Erythroblast (primary cell): ENCODE measurements at places on chromosomes 11 and 22.

DNA sequence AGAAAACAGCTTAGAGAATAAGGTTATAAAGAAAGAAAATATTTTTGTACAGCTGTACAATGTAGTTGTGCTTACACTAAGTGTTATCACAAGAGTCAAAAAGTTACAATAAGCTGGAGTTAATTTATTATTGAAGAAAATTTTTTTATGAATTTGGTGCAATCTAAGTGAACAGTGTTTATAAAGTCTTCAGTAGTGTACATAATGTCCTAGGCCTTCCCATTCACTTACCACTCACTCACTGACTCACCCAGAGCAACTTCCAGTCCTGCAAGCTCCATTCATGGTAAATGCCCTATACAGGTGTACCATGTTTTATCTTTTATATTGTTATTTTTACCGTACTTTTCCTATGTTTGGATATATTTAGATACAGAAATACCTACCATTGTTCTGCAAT is 34.7 kb downstream of the GDPD4 start:
- DNase-seq, result no peak

DNA sequence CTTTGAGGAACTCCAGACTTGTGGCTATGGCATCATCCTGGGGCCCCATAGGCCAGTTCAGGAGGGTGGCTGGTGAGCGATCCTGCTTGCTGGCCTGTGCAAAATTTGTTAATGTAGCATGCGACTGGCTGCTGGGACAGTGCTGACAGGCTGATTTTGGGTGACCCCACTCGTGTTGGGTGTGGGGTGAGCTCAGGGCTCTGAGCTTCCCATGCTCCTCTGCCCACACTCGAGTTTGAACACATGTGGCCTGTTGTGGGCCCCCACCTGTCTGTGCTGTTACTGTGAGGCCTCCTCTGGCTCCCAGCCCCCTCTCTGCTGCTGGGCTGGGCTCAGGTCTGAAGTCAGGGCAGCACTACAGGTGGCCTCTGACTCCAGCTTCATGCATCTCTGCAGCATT is 64.4 kb upstream of the MYEOV start:
- DNase-seq, result no peak

DNA sequence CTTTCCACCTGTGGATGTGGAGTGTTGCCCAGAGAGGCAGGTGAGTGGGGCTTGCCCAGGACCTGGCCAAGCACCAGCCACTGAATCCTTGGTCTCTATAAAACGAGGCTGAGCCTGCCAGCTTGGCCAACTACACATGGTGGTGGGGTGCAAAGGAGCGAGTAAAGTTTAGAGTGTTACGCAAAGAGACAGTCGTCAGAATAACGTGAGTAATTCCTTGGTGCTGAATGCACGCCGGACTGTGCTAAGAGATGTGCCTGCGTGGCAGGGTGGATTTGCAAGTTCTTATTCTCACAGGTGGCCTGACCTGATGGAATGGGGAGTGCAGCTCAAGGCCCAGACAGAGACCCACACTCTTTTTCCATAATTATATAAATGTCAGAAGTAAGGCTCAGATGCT is 88.6 kb upstream of the B3GAT1 start:
- no peak for DNase-seq

GRCh38 chr11:12706545-12707499 is 32.6 kb downstream of the TEAD1 start:
- peak; percentile 73 for DNase-seq

DNA sequence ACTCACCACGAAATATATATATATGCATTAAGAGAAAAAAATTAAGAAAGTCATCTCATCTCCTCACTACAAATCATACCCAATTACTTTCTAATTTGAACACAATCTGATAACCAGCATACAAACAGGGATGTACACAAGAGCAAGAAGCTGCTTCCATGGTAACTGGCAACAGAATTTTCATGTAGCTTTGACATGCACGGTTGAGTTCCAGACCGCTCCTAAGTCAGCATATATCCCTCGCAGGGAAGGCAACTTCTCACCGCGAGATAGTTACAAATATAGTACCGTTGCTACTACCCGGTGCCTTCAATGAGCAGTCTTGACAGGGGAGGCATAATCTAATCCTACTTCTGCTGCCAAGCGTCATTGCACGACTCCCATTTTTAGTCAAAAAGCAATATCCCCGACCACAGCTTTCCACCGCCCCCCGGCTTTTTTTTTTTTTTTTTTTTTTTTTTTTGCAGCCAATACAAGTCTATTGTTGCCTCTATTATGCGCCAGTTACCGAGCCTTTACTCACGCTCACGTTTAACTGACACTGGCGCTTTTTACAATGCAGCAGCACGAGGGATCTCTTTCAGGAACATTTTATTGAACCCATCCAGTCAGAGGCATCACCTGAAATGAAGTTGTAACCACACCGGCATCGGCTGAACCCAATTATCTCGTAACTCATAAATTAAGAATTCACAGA is 2.2 kb downstream of the CADM1 start:
- DNase-seq, result no peak
